B cell (primary cell): ENCODE measurements at places on chromosomes 16 and 17.

- DNase-seq = no peak
Measured at GRCh38 chr16:74872302-74872701, 97.7 kb upstream of the FA2H start.

DNA sequence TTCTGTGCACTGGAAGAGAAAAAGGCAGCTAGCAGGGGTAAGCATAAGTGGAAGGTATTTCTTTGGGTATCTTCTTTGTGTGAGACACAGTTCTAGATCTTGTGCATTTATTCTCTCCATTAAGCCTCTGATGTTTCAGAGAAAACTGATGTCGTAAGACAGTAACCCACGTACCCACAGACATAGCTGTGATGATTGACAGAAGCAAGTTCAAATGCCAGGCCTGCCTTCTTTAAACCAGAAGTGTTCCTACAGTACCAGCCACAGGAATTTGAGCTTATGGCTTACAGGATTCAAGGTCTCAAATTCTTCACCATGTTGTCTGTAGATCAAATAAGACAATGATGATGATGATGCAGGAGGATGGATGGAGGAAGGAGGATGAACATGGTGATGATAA lies 161.4 kb upstream of the KCNJ16 start:
- no peak for DNase-seq

DNA sequence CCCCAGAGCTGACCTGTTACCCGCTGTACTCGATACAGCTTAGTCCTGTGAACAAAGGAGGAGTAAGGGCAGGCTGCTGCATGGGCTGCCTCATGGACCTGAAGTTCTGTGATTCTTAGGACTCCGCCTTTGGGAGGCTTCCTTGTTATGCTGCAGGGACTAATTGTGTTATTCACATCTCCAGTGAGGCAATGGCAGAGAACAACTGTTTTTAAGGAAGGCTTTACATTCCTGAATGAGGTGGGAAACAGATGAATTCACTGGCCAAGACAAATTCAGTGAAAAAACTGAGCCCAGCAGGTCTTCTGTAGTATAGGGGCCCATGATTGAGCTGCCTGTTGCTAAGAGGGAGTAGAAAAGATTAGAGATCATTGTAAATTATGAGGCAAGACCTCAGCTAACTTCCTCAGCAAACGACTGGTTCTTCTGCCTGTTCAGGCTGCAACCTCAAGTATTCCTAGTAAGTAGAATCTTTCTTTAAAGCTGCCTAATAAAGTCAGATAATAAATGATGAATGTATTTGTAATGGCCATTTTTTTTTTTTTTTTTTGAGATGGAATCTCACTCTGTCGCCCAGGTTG lies 26.3 kb downstream of the ADORA2B start:
- DNase-seq = no peak

DNA sequence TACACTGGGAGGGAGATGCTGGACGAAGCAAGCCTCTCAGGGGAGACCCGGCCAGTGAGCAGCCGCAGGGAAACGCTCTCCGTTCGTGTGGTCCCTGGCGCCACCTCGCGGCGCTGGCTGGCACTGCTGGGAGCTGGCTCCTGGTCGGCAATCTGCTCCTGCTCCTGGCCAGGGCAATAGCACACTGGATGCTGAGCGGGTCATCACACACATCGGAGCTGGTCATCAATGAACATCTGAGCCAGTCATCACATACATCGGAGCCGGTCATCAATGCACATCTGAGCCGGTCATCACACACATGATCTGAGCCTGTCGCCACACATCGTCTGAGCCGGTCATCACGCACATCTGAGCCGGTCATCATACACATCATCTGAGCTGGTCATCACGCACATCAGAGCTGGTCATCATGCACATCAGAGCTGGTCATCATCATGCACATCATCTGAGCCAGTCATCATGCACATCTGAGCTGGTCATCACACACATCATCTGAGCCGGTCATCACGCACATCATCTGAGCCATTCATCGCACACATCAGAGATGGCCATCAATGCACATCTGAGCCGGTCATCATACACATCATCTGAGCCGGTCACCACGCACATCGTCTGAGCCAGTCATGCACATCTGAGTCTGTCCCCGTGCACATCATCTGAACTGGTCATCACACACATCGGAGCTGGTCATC lies 217.3 kb downstream of the RBFOX3 start:
- DNase-seq = peak; percentile 83

- DNase-seq = no peak
Measured at GRCh38 chr16:70683146-70683944, 2.5 kb downstream of the MTSS2 start.

DNA sequence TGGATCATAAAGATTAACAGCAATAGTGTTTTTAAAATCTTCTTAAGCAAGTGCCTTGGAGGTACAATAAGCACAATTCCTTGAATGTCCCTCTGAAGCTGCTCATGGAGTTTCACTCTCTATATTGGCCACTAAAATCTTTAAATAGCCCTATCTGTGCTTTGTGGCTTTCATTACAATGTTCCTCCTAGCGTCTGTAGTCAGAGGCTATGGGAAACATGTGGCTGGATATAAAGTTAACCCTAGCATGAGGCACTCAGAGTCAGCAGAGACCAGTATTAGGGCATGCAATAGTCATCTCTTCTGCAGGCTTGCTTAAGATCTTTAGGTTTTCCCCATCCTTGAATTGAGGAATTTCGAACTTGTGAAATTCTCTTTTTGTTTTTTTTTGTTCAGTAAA lies 668.2 kb downstream of the CDH11 start:
- DNase-seq = no peak

- no peak for DNase-seq
Measured at GRCh38 chr17:18291718-18292540, 22.9 kb downstream of the TOP3A start.

DNA sequence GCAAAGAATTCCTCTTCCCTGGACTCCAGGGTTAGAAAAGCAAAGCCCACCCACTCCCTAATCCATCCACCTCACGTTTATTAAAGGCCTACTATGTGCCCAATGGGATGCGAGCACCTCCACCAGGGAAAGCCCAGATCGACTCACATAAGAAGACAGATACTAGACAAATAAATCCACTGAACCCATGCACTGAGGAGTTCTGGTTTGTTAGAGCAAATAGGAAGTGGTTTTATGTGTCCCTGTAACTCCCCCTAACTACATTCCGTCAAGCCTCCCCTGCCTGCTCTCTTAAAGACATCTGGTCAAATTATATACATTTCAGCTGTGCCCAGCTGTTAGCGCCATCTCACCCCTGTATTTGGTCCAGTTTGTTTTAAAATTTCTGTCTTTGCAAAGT lies 218.5 kb upstream of the RPL38 start:
- DNase-seq = no peak

GRCh38 chr16:70494202-70494770 lies 29.1 kb downstream of the COG4 start:
- DNase-seq = no peak

- DNase-seq = no peak
Measured at GRCh38 chr17:73820686-73821448, 176.6 kb upstream of the SDK2 start.

DNA sequence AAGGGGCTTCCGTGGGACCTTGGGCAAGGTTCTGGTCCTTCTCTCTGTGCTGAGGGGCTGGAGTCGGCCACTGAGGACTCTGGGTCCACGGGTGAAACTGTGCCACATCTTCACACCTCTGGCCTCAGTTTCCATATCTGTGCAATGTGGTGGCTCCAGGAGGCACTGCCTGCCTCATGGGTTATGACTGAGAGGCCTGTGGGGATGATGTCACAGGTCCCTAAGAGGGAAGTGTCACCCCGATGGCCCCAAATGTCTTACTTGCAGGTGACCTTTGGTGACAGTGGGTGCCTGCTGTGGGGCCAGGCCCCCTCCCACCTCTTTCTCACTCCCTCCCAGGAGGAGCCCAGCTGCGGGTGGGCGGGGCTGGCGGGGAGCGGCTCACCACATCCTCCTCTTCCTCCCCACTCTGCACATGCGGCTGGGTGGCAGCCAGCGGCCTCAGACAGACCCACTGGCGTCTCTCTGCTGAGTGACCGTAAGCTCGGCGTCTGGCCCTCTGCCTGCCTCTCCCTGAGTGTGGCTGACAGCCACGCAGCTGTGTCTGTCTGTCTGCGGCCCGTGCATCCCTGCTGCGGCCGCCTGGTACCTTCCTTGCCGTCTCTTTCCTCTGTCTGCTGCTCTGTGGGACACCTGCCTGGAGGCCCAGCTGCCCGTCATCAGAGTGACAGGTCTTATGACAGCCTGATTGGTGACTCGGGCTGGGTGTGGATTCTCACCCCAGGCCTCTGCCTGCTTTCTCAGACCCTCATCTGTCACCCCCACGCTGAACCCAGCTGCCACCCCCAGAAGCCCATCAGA lies at the start of gene IL21R:
Gene IL21R, plus strand, starts transcription at position 407 of the 801 bp plus-strand sequence. CDS start 27,898 bp downstream, outside the sequence.
- DNase-seq = peak; percentile 91

- DNase-seq = no peak
Measured at GRCh38 chr17:27259356-27259755, 34.6 kb upstream of the WSB1 start.

DNA sequence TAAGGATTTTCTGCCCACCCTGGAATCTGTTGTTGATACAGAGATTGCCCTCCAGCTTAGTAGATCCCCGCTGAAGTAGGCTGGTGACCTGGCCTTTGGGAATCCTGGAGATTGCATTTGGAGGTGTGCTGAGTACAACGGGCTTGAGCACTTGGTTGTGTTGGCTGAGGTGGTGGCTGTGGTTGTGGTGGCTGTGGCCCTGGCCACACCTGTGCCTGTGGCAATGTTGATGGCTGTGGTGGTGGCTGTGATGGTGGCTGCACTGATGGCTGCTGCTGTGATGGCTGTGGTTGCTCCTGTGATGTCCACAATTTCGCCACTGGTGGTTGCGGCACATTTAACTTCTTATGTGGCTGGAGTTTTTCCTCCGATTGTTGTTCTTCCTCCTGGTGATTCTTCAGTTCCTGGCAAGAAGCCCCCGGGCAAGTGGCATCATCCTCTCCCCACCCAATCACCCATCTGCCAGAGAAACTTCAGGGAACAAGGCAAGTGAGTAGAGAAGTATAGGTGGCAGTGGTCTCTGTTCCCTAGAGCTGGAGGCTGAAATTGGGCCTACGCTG lies 4.2 kb downstream of the CCDC200 start:
- no peak for DNase-seq

GRCh38 chr16:5056352-5056751 lies 9.4 kb downstream of the C16orf89 start:
- no peak for DNase-seq
